ENCODE measurements at places on chromosomes 7 and 10.

GRCh38 chr10:110772454-110773025 lies 99.2 kb upstream of the PDCD4 start:
- DNase-seq: no peak

DNA sequence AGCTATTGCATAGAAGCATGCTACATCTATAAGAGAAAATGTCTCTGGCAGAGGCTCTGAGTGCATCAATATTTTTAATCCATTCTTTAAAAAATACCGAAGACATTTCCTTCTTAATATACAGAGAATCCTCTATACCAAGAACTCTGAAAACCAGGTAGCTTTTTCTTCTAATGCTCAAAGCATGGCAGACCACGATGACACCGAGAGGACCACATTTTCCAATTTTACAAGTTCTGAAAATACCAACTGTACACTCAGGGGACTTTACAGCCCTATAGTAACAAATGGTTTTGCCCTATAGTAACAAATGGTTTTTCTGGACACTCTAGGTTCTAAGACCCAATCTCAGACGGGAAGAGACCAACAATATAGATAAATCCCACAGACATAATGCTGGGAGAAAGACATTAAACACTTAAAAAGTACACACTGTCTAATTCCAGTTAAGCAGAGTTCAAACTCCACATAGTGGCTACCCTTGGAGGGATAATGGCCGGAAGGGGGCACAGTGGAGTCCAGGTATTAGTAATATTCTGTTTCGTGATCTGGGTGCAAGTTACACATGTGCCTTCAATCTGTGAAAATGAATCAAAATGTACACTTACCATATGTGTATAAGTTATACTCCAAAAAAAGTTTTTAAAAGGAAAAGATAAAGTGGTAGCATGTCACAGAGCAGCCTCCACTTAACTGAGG lies 26.2 kb downstream of the CCDC6 start:
- DNase-seq: no peak

- DNase-seq: no peak
These were observed 505.8 kb upstream of the GHITM start for GRCh38 chr10:83633547-83633946.

- DNase-seq: no peak
These were observed 288.5 kb downstream of the GRID1 start for GRCh38 chr10:86077871-86078638.

DNA sequence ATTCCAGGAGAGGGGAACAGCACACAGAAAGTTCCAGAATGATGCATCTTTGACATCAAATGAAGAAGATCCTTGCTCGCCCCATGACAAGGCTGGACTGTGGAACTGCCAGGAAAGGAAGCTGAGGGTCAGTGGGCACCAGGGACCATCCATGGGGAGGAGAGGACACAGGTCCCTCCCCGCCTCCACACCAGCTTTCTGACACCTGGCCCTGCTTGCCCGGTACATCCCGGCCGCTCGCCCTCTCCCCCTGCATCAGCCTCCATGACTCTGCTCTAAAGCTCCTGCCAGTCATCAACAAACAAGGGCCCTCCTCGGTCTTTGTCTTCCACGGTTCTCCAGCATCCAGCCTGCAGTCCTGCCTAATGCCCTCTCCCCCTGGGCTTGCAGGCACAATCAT lies 222.3 kb downstream of the GRID1 start:
- no peak for DNase-seq

GRCh38 chr7:107966711-107967110 lies 36.2 kb downstream of the LAMB1 start:
- DNase-seq: no peak

- DNase-seq: no peak
These were observed 115.2 kb downstream of the SORBS1 start for GRCh38 chr10:95445837-95446486.

- DNase-seq: no peak
These were observed 55.8 kb upstream of the KIF5B start for GRCh38 chr10:32112055-32112454.

DNA sequence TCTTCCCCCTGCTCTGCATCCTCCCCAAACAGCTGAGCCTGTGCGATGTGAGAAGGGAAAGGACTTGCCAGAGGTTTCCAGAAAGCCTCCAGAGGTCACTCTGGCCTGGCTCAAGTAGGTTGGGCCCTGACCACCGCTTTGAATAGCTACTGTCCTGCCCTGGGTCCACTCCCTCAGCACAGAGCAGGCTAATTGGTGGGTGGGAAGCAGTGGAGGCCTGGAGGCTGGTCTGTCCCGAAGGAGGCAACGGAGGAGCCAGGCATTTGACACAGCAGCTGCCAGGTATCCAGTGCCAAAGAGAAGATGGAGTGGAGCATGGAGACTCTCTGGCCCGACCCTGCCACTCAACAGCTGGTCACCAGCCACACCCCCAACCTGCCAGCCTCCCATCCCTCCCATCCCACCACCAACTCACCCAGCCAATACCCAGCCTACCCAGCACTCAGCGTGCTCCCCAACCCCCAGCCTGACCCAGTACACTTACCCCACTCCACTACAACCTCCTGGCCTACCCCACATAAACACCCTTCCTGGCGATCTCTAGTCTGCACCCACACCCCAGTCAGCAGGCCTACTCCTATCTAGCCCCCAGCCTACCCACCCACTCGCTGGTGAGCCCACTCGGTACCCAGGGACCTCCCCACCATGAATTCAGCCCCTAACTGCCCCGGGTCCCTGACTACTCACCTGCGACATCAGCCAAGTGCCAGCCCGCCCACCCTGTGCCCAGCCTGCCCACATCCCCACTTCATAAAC lies 64.6 kb upstream of the COL13A1 start:
- DNase-seq: no peak

DNA sequence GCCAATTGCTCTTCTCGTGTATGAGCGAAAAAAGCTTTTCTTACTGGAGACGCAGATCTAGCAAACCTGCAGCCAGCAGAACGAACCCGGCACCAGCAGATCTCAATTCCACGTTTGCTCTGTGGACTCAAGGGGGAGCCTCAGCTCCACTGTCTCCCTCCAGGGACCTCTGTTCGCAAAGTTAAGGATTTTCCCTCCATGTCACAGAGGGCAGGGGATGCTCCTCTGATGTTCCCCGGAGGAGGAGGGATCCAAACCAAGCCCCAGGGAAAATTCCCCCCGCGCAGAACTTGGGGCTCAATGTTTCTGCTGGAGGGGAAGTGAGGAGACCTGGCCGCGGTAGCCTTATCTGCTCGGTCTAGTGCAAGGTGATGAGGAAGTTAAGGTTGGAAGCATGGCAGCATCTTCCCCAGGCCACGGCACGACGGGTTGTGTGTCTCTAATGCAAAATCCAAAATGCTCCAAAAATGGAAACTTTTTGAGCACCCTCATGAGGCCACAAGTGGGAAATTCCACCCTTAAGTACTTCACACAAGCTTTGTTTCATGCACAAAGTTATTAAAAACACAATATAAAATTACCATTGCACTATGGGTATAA lies 9.0 kb downstream of the IQCE start:
- DNase-seq: no peak

DNA sequence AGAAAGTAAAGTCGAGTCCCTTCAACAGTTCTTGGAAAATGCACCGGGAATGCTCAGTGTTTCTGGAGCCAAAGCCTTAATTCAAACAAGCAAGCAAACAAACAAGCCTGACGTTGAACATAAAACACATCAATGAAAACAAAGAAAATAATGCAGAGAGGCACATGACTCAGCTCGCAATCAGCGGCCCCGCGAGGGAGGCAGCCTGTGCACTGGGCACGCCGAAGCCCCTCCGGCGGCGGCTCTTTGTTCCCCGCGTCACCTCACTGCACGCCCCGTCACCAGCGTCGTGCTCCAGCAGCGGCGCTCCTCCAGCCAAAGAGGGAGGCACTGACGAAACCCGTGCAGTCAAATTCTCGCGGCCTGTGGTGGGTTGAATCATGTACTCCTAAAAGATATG lies 151.5 kb downstream of the DNAJB6 start:
- no peak for DNase-seq

DNA sequence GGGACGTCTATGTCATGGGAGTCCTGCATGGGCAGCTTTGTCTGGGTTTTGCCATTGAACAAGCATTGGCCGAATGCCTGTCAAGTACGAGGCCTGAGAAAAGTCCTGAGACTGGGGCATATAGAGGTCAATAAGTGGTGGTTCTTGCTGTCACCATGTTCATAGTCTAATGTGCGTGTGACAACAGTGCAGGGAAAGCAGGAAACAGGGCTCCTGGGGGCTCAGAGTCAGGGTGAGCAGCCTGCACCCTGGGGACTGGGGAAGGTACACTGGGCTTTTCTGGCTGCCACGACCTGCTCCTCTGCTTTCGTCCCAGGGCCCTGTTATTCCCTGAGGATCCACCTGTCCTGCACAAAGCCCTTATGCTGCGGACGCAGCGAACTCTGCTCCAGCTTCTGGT lies 21.3 kb downstream of the FAM241B start:
- DNase-seq: no peak

DNA sequence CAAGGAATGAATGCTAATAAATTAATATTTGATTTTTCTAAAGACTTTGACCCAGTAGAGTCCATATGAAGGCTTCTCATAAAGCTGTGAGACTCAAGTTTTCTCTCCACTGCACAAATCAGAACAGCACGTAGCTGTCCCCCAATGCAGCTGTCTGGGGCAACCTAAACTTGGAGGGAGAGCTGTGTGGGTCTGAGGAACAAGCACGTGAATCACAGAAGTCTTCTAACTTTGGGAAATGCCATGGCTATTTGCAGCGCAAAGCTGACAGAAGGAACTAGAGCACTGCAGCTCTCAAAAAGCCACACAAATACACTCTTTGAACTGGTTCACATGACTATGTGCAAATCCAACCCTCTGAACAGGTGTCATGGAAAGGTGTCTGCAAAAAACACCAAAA lies 47.9 kb downstream of the COL1A2 start:
- no peak for DNase-seq

DNA sequence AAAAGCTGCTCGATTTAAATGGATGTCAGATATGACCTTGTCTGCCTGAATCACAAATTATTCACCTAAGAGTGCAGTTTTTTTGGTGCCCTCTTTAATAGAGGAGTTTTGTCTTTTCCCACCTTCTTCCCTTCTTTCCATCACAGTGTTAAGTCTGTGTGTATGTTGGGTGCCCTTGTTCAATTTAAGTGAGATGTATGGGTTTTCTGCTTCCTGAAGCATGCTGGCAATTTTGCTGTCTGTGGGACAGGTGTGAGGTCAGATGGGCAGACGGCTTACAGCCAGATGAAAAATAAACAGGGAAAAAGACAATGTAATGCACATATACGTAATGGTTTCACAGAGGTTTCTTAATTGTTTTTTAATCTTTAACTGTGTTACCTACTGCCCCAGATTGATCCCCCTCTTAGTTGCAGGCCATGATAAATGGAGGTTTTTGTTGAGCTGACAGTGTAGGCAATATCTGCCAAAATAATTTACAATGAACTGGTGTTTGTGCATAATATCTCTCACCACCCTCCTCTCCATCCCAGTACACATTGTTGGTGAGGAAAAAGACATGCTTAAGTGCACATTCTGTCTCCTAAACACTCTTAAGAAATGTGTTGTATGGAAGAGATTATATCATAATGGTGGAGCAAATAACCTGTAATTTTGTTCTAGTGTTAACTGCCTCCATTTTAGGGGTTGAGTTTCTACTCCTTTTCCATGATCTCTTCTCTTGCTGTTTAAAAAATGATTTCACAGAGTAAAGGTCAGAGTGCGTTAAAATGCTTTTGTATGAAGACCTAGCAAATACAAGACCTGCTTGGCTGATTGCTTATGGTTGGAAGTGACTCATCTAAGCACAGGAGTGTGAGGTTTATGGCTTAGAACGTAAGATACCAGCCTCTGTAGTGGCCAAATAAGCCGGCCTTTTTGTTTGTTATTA lies 123.9 kb downstream of the LRRC4 start:
- no peak for DNase-seq

GRCh38 chr10:3901370-3901769 lies 116.4 kb upstream of the KLF6 start:
- no peak for DNase-seq

GRCh38 chr10:484925-485661 lies 204.4 kb downstream of the DIP2C start:
- DNase-seq: no peak

DNA sequence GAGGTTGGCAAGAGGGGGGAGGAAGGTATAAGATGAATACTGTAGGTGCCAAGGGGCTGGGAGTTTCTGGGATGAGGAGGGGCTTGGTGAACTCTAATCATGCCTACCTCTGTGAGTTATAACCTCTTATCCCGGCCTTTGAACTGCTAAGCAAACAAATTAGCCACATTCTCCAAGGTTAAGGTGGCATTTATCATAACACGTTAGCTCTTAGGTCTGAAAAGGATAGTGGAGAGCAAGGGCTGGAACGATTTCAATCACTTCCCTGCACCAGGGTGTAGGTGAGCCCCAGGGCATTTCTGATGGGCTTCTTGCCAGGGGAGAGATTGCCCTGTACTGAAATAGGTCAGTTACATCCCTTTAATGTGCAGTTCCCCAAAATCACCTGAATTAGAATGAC lies 28.6 kb upstream of the DMBT1 start:
- DNase-seq: no peak

GRCh38 chr7:32415519-32415918 lies 74.7 kb downstream of the LSM5 start:
- no peak for DNase-seq

GRCh38 chr10:128855618-128856428 lies 611.2 kb upstream of the MGMT start:
- no peak for DNase-seq

DNA sequence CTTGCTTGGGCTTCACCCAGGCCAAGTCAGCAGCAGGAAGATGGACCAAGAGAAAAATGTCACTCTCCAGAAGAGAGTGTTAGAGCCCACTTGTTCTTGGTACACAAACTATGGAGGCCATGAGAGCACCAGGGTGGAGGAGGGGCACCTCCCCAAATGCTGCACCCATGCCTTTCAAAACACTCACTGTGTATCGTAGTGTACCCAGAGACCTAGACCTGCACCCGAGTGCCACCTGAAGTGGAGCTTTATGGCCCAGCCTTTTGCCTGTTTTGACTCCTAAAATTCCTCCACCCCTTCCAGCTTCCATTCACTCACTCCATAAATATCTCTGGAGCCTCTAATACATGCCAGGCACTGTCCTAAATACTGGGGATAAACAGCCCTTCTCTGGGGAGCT lies 5.0 kb downstream of the SFTPD start:
- DNase-seq: no peak

GRCh38 chr7:103877565-103877964 lies 111.9 kb downstream of the RELN start:
- no peak for DNase-seq

DNA sequence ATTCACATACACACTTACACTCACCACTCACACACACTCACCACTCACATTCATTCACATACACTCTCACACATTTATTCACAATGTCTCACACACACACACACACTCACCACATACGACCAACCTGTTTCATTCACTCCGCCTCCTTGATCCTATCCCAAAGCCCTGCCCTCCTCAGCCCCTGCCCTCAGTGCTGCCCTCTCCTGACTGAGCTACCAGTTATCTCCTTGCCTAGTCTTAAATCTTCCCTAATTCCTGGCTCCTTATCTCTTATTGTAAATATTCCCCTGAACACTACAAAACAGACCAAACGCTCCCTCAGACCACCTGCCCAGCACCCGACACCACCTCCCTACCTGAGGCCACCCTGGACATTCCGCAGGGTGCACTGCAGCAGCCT lies 26.1 kb upstream of the C10orf120 start:
- DNase-seq: no peak
